Body of pancreas (tissue), 4 donors: ENCODE measurements at places on chromosomes 12 and 14. TPM values are rescaled to one million over a fixed set of nuclear protein-coding genes. Genes with fewer than 3 reads are reported as not detected.

DNA sequence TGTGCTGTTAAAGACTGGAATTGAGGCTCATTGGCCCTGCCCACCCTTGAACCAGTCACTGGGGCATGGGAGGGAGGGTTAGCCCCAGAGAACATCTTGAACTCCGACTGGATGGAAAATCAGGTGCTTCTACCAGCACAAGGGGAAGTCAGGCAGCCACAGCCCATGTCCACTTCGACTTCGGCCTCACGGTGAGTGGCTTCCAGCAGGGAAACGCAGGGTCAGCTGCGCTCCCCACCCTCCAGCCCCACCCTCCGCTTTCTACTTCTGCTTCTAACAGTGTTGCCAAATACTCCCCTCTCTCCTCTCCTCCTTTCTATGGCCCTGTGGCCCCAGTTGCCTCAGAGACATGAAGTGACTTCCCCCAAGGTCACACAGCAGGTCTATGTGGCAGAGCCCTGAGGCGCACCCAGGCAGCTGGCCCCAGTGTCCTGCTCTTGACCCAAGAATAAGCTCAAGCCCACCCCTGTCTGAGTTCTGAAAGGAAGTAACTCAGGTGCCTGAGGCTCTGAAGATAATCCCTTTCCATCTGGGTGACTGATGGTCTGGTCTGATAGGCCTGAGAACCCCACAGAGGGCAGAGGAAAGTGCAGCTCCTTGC is 11.9 kb upstream of the SH2B3 start:
- no peak for DNase-seq

The CD163 gene
- total RNA-seq, result 19.4 TPM

The OGFOD2 gene
- total RNA-seq, result 25.4 TPM

The UBR7 gene
- total RNA-seq, result 4.9 TPM

- no peak for DNase-seq
These were observed 307.0 kb downstream of the PCNX1 start for GRCh38 chr14:71214241-71214640.

- peak; percentile 65 for DNase-seq
These were observed 9.9 kb downstream of the UBC start for GRCh38 chr12:124904306-124905098.

- no peak for DNase-seq
These were observed 53.8 kb downstream of the TRIM9 start for GRCh38 chr14:51041108-51041531.

- DNase-seq, result no peak
These were observed 31.3 kb upstream of the ULK1 start for GRCh38 chr12:131862994-131863710.

The RTL1 gene
- total RNA-seq, result 0.26 TPM

DNA sequence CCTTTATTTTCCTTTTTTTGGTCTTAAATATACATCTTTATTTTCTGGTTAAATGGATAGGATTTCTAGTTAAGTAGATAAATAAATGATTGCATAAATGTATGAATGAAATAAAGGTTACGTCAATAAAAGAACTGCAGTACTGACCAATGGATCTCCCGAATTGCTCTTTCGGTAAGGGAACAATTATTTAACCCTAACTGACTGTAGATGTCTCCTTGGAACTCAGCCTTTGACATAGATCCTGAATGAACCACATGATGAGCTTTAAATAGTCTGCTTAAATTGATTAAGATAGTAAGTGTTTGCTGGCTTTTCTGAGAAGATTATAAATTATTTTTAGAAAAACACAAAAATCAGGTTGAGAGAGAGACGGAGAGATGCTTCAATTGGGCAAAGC is 391.0 kb upstream of the SYT1 start:
- DNase-seq, result no peak

The TPH2 gene
- total RNA-seq, result 0.26 TPM

DNA sequence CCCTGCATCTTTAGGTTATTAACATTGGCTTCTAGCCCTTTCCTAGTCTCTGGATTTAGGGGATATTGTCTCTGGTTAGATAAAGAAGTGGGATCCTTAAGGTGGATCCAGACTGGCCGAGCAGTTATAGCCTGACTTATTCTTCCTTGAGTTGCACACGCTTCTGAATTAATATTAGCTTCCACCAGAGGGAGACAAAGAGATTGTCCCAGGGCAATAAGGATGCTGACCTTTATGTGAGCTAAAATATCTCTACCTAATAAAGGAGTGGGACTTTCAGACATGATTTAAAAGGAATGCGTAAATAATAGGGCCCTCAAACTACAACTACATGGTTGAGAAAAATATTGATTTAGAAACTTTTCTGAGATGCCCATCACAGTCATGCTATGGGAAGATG is 139.7 kb downstream of the SLCO1B3 start:
- no peak for DNase-seq

The CEBPE gene
- total RNA-seq, result not detected

- no peak for DNase-seq
These were observed 926 bp downstream of the HRK start for GRCh38 chr12:116880213-116880816.

The SPX gene
- 18.5 TPM for total RNA-seq

GRCh38 chr14:105093038-105093430 is 27.8 kb upstream of the GPR132 start:
- DNase-seq, result peak; percentile 71

GRCh38 chr12:110316861-110317260 is 35.8 kb downstream of the ATP2A2 start:
- DNase-seq, result no peak

The ATF1 gene
- total RNA-seq, result 9.6 TPM

DNA sequence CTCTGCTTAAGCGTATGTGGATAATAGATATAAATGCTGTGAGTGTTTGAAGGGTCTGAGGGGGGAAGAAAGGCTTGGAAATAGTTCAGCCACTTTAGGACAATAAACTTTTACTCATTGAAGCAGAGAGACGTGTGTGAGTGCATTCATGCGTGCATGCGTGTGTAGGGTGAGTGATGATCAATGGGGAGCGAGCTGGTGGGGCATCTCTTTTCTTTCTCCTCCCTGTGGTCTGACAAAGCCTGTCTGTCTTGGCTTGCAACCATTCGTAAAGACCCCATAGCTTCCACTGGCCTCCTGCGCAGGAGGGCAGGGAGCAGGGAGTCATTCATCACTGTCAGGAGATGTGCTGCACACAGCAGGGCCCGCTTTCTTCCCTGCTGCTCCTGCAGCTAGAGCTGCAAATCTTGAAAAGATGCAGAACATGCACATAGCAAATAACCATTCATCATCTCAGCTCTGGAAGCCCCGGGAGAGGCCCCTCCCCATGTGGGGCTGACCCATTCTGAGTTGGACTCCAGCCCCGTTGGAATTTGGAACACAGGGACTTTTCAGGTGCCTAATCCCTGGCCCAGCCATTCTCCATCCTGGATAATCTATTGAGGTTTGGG is 223.2 kb downstream of the PPM1H start:
- DNase-seq, result no peak

The B4GALNT1 gene
- total RNA-seq, result not detected

DNA sequence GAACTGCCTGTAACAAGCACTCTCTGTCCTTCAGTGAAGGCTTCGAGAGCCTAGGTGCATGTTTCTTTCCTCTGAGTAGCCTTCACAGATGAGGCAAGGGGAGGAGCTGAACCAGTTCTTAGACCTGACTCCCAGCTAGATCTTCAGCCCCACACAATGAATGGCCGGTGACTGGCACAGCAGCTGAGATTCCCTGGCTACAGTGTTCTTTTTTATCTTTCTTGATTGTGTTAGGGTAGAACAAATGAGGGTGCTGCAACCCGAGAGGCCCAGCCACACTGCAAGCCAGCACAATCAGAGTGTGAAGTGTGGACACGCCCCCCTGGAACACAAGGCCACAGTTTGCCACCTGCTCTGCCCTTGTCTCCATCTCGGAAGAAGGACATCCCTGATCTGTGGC is 19.1 kb upstream of the COL2A1 start:
- DNase-seq, result no peak

The TOMM20L gene
- total RNA-seq, result not detected

- no peak for DNase-seq
These were observed 126.6 kb downstream of the PPM1H start for GRCh38 chr12:62808166-62808879.

The DLST gene
- total RNA-seq, result 36.3 TPM

- DNase-seq, result no peak
These were observed 75.9 kb downstream of the CCDC92 start for GRCh38 chr12:123896767-123897166.

GRCh38 chr12:108720757-108721514 is 10.4 kb downstream of the CORO1C start:
- DNase-seq, result no peak

DNA sequence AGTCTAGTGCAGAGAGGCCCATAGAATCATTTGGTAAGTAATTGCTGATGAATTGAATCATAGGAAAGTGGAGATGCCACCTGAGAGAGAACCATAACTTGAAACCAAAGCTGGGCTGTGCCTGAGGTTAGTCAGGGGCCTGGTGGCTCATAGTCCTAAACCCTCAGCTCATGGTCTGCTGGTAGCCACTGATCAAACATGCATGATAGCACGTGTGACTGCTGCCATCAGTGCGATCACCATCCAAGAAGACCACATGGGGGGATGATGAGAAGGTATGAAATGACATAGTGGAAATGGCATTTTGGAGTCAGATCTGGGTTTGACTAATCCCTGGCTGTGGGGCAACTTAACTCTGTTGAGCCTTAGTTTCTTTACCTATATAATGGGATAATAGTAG is 190.5 kb downstream of the CACNA1C start:
- DNase-seq, result no peak

The OR10AD1 gene
- not detected for total RNA-seq

- DNase-seq, result no peak
These were observed 180.9 kb downstream of the NTF3 start for GRCh38 chr12:5612556-5613410.

The THTPA gene
- total RNA-seq, result 11.7 TPM

The OR6C2 gene
- not detected for total RNA-seq

DNA sequence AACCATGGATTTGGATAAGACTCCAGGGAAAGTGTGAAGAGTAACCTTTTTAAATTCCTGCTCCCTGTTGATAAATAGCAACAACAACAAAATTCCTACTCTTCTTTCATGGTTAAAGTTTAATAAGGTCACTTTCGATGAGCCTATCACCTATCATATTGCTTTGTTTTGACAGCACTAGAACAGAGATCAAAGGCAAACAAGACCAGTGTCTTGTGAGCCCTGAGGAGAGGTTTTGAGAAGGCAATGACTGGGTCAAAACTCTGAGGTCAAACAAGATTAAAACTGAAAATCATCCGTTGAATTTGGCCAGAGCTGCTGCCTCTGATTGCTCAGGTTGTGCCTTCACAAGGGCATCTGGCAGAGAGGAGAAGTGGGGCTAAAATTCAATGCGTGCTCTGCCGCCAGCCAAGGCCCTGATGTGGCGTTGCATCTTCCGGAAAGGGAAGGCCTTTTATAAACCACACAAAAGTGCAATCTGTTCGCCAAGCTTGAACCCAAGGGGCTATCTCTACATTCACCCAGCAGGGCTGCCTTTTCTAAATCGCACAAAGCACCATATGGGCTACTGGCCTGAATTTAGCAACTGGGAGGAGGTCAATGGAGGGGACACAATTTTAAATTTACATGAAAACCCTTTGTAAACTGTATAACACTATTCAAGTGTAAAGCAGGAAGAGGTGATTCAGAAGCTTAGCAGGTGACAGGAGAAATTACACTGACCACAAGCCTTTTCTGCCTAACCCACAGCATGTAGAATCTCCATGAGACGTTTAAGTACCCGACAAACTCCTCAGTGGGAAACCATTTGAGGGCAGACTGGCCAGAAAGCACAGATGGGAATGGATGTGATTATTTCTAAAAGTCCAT is 140.8 kb downstream of the DAD1 start:
- DNase-seq, result no peak

GRCh38 chr12:57216921-57217879 is 606 bp downstream of the NXPH4 start:
- DNase-seq, result peak; percentile 32

GRCh38 chr14:26204728-26205479 is 392.9 kb downstream of the NOVA1 start:
- DNase-seq, result peak; percentile 64

The PTGER2 gene
- total RNA-seq, result 2.3 TPM

DNA sequence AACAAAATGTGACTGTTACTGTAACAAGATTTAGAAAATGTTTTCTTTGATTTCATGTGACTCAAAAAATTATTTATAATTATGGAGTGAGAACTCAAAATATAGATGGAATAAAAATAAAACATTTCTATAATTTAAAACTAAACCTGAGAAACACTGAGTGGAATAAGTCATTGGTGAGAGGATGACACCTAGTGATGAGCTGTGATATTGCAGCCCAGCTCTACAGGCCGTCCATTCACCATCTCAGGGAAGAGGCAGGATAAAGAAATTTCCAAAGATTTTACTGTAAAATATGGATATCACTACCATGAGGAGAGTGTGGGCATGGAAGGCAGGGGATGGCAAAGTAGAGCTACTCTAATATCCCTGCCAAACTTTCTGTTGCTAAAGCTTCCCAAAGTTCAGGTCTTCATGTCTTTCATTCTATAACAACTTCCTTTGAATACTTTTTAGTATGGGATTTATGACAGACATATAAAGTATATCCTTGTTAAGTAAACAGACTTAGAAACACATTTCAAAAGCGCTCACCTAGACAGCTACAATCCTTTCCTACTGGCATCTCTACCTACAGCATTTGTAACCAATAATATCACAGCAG is 308.0 kb downstream of the ITPR2 start:
- DNase-seq, result peak; percentile 13
